Ovary (tissue), 10 donors: ENCODE measurements at places on chromosomes 2 and 18. TPM values are rescaled to one million over a fixed set of nuclear protein-coding genes. Genes with fewer than 3 reads are reported as not detected.

GRCh38 chr2:33512112-33512511 is 35.7 kb downstream of the RASGRP3 start:
- H3K27me3 ChIP-seq, result no peaks in the 10 kb centered on the region
- no peak overlapping the region for H3K4me3 ChIP-seq
- H3K27ac ChIP-seq, result no peak overlapping the region

CGREF1 gene
- 17.6 TPM for total RNA-seq

DNA sequence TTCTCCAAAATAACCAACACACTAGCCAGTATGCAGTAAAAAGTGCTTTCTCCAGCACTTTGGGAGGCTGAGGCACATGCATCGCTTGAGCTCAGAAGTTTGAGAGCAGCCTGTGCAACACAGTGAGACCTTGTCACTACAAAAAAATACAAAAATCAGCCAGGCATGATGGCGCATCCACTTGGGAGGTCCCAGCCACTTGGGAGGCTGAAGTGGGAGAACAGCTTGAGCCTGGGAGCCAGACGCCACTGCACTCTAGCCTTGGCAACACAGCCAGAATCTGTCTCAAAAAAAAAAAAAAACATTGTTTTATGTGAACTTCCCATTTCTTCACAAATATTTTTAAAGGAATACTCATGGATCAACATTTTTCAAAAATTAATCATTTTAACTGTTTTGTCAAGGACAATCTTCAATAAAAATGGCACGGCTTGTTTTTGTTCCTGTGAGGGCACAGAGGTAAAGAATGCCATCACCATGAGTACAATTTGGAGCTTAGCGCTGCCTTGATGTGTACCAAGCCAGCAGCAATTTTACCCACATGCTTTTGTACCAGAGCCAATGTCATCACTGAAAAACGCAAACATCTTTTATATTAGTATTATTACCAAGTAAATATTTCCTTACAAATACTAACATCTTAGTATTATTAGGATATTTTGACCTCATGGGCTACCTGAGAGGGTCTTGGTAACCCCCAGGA is 26.7 kb downstream of the RAB1A start:
- H3K4me3 ChIP-seq, result no peak overlapping the region
- peaks cover 10% of the 10 kb centered on the region for H3K4me1 ChIP-seq
- no peaks in the 10 kb centered on the region for H3K36me3 ChIP-seq
- H3K27ac ChIP-seq, result no peak overlapping the region
- peak; percentile 44 for DNase-seq
- H3K27me3 ChIP-seq, result no peaks in the 10 kb centered on the region

ABCG5 gene
- total RNA-seq, result not detected

- DNase-seq, result no peak
- peaks cover 13% of the 10 kb centered on the region for H3K4me1 ChIP-seq
- H3K4me3 ChIP-seq, result peak overlapping the region; percentile 60
Measured at GRCh38 chr2:73283545-73284295, 558 bp downstream of the FBXO41 start.

- no peaks in the 10 kb centered on the region for H3K36me3 ChIP-seq
- peaks cover 51% of the 10 kb centered on the region for H3K4me1 ChIP-seq
- no peak overlapping the region for H3K27ac ChIP-seq
- H3K4me3 ChIP-seq, result no peak overlapping the region
- peak; percentile 78 for DNase-seq
- H3K27me3 ChIP-seq, result no peaks in the 10 kb centered on the region
Measured at GRCh38 chr2:42964439-42965083, 172.2 kb upstream of the HAAO start.

DNA sequence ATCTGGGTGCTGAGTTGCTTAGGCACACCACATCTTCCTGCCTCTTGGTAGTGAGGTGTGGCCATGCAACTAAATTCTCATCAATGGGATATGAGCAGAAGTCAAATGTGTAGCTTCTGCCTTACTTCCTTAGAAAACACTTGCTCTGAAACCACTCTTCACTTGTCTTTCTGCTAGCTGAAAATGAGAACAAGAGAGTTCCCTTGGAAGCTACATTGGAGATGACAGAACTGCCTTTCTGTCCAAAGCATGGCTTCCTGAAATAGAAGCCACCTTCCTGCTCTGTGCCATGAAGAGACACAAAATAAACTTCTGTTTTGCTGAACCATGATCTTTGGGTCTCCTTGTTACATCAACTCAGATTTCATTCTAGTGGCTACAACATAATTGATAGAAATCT is 659.9 kb downstream of the IRS1 start:
- H3K27ac ChIP-seq, result no peak overlapping the region
- H3K4me3 ChIP-seq, result no peak overlapping the region
- H3K36me3 ChIP-seq, result no peaks in the 10 kb centered on the region
- DNase-seq, result no peak

- no peak for DNase-seq
- no peaks in the 10 kb centered on the region for H3K4me1 ChIP-seq
- no peak overlapping the region for H3K4me3 ChIP-seq
- H3K27me3 ChIP-seq, result no peaks in the 10 kb centered on the region
- H3K36me3 ChIP-seq, result no peaks in the 10 kb centered on the region
Measured at GRCh38 chr2:67994716-67995115, 68.1 kb downstream of the C1D start.

DNA sequence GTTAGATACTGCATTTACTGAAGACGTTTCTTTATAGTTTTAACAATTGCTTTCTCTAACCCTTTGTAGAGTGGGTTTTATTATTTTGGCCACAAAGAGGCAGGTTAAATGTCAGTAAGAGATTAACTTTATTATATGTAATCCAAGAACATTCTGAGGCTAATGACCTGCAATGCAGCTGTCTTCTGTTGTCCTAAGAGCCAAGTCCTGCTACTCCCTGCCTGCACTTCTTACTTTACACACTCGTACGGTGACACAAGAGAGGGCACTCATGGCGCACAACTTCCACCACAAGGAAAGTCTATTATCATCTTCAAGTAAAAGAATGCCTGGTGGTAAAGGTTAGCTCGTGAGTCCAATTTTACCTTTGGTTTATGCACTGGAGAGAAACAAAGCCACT is 471.0 kb upstream of the HNMT start:
- no peaks in the 10 kb centered on the region for H3K4me1 ChIP-seq
- no peaks in the 10 kb centered on the region for H3K36me3 ChIP-seq
- no peak overlapping the region for H3K4me3 ChIP-seq
- H3K27ac ChIP-seq, result no peak overlapping the region
- DNase-seq, result no peak

- no peaks in the 10 kb centered on the region for H3K27me3 ChIP-seq
- H3K4me1 ChIP-seq, result peaks cover 8% of the 10 kb centered on the region
- DNase-seq, result no peak
- no peak overlapping the region for H3K27ac ChIP-seq
- H3K36me3 ChIP-seq, result no peaks in the 10 kb centered on the region
Measured at GRCh38 chr2:100200985-100201384, 58.6 kb upstream of the AFF3 start.

DNA sequence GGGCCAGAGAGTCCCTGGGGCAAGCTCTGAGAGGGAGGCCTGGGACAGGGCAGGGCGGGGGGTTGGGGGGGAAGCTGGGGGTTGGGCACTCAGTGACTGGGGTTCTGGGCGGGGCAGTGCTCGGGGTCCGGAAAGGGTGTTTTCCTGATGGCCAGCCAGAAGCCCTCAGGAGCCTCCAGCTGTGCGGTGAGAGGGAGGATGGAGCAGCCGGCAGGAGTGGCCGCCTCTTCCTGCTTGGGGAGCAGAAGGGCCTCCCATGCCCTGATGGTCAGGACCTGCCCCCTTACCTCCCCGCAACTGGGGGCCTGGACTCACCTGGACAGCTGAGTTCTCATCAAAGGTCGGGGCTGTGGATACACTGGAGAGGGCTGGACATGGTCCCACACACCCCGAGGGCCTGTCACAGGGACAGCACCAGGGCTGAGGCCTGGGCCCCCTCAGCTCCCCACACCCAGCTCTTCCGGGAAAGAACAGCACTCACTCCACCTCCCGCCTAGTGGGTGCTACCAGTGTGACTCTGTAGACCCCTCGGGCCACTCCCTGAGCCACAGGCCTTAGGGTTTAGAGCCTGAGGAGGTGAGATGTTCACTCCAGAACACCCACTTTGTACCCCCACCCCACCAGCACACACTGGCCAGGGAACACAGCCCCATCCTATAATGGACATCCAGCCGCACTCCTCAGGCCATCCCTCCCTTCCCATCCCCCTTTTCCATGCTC is 6.7 kb downstream of the SFTPB start:
- H3K4me3 ChIP-seq, result no peak overlapping the region
- H3K27me3 ChIP-seq, result no peaks in the 10 kb centered on the region
- H3K27ac ChIP-seq, result no peak overlapping the region
- DNase-seq, result no peak
- peaks cover 5% of the 10 kb centered on the region for H3K4me1 ChIP-seq

ARHGEF4 gene
- 26.9 TPM for total RNA-seq

DNA sequence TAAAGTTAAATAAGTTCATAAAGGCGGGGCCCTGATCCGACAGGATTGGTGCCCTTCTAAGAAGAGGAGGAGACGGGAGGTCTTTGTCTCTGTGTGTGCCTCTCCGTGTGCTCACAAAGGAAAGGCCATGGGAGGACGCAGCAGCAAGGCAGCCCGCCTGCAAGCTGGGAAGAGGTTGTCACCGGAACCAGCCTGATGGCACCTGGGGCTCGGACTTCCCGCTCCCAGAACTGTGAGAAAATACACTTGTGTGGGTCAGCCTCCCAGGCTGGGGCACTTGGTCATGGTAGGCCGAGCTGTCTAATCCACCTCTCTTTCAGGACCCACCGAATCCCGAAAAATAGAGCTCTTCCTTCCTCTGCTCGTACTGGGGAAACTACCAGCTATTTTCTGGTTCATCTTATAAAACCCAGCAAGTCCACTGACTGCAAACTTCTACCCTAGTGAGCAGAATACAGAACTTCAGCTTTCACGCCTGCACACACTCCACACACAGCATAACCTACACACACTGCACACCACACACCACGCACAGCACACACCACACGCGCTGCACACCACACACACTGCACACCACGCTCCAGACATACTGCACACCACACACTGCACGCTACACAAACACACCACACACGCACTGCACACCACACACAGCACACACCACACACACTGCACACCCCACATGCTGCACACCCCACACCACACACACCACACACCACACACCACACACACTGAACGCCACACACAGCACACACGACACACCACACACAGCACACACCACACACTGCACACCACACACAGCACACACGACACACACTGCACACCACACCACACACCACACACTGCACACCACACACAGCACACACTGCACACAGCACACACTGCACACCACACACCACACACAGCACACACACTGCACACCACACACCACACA is 58.1 kb downstream of the ASB1 start:
- peak; percentile 4 for DNase-seq
- H3K4me1 ChIP-seq, result no peaks in the 10 kb centered on the region

DNA sequence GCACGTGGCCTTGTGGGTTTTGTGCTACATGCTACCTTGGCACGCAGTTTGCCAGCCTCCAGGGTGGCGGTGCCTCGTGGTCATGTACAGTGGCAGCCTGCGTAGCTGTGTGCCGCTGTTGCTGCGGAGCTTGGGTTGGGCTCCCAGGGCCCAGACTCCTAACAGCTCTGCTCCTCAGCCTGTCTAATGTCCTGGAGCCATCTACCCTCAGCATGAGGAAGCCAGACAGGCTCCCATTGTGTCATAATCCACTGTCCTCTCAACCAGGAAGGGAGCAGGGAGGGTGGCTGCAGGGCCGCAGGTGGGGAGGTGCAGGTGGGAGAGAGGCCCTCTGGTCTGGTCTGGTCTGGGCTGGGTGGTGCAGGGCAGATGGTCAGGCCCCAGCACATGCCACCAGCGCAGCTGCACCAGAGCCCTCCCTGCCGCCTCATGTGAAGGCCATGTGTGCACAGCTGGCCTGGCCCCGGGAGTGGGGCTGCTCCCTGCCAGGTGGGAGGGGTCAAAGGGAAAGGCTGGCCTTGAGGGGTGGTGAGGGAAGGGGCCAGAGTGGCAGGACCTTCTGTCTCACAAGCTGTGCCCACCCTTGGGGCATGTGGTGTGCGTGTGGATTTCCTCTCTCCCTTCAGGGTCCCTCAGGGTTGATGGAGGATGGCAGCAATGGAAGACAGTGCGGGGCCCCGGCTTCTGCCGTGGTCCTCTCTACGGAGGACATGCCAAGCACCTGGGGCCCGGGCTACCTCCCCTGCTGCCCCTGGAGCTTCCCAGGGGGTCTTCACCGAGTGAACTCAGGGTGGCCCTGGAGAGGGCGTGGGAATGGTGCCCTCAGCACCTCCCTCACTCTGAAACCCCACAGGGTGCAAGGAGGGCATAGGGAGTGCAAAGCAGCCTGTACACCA is 4.8 kb downstream of the ATOH8 start:
- H3K27ac ChIP-seq, result no peak overlapping the region
- DNase-seq, result no peak
- no peaks in the 10 kb centered on the region for H3K27me3 ChIP-seq
- no peaks in the 10 kb centered on the region for H3K36me3 ChIP-seq

- H3K36me3 ChIP-seq, result no peaks in the 10 kb centered on the region
- no peak for DNase-seq
- H3K27ac ChIP-seq, result no peak overlapping the region
- H3K4me3 ChIP-seq, result no peak overlapping the region
- H3K27me3 ChIP-seq, result no peaks in the 10 kb centered on the region
Measured at GRCh38 chr18:32276906-32277305, 87.1 kb downstream of the MEP1B start.

UGT1A9 gene
- total RNA-seq, result not detected

MOGAT1 gene
- not detected for total RNA-seq

GRHL1 gene
- 0.87 TPM for total RNA-seq

DNA sequence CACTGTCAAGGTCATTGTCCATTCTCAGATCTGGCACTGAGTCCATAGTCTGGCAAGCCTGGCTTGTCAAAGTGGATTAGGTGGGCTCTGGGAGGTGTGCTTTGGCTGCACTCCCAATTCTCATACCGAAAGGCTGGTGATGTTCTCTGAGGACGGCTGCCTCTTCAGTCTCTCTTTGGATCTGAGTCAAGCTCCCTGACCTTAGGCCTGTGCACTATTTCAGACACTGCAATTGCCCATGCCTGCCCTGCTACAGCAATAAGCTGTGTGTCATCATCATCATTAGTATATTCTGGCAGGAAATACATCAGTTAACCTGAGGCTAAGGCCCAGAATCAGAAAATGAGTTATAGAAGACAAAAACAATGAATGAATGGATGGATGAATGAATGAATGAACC is 1.6 kb upstream of the SLC5A7 start:
- H3K27me3 ChIP-seq, result no peaks in the 10 kb centered on the region
- H3K36me3 ChIP-seq, result no peaks in the 10 kb centered on the region

GRCh38 chr2:196403471-196403870 is 232.1 kb upstream of the STK17B start:
- no peaks in the 10 kb centered on the region for H3K36me3 ChIP-seq
- no peak overlapping the region for H3K4me3 ChIP-seq
- H3K27me3 ChIP-seq, result no peaks in the 10 kb centered on the region
- no peak for DNase-seq
- H3K4me1 ChIP-seq, result no peaks in the 10 kb centered on the region

DSEL gene
- total RNA-seq, result 7.3 TPM

DNA sequence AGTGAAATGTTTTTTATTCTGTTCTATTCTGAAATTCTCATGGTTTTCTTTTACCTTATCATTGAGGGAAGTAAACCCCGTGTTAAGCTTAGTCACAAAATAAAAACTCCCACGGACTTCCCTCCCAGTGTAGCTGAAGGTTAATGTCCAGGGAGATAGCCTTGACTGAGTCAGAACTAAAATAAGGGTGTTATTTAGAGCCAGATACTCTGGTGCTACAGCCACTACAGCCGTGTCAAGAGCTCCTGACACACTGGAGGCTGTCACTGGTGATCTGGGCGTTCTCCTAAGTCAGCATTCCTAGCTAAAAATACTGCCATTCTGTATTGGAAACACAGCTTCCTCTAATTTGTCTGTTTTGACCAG is 82.0 kb upstream of the RANBP2 start:
- no peaks in the 10 kb centered on the region for H3K27me3 ChIP-seq
- no peaks in the 10 kb centered on the region for H3K36me3 ChIP-seq
- DNase-seq, result no peak
- peak overlapping the region; percentile 13 for H3K27ac ChIP-seq

COL5A2 gene
- total RNA-seq, result 30.2 TPM

ZBTB7C gene
- total RNA-seq, result 15.7 TPM
